LHCN-M2 (cell line): ENCODE measurements at places on chromosomes 11 and 22. TPM values are rescaled to one million over a fixed set of nuclear protein-coding genes. Genes with fewer than 3 reads are reported as not detected.

The RCOR2 gene
- 0.23 and 0.58 TPM in 2 replicates for total RNA-seq

The EIF3F gene
- 220 and 355 TPM in 2 replicates for total RNA-seq

The LRP4 gene
- total RNA-seq, result 1.3 and 1.4 TPM in 2 replicates

The ARHGAP20 gene
- 0.58 and 0.75 TPM in 2 replicates for total RNA-seq

DNA sequence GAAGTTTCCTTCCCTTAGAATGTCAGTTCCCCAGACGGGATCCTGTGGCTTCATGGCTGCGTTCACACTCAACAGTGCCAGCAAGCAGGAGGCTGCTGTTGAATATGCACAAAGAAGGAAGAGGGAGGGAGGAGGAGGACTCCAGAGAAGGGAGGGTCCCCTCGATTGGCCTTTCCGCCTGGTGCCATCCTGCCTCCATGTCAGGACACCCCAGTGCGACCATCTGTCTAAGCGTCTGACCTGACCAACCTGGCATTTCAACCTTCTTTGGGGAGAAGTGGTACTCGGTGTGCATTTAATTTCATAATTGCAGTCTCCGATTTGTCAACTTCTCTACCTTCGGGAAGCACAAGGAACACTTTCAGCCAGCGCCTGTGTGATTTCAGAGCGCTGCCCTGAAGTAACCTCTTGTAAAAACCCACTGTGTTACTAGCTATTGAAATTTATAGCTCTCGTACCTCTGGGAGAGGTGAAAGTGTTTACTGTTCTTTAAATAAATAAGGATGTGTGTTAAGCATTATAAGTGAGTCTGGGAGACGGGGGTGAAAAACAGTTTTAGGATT, 1491.9 kb downstream of the TBC1D22A start:
- no peak for DNase-seq

GRCh38 chr11:46967962-46968361, 31.4 kb downstream of the CSTPP1 start:
- DNase-seq, result no peak

DNA sequence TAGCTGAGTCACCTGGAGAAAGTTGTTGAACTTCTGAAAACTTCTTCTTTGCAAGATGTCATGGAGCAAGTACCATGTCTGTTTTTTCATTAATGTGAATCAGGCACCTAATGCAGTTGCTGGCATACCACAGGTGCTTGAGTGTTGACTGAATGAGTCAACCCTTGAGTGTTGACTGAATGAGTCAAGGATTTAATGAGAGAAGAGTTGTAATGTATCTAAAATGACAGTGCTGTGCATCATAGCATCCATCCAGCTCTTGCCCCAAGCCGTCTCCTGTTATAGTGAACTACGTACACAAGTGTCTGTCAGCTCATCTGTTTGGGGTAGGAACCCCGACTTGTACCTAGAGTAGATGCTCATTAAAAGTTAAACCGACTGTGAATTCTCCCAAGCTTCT, 93.1 kb downstream of the CWC15 start:
- DNase-seq, result peak; percentile 58

DNA sequence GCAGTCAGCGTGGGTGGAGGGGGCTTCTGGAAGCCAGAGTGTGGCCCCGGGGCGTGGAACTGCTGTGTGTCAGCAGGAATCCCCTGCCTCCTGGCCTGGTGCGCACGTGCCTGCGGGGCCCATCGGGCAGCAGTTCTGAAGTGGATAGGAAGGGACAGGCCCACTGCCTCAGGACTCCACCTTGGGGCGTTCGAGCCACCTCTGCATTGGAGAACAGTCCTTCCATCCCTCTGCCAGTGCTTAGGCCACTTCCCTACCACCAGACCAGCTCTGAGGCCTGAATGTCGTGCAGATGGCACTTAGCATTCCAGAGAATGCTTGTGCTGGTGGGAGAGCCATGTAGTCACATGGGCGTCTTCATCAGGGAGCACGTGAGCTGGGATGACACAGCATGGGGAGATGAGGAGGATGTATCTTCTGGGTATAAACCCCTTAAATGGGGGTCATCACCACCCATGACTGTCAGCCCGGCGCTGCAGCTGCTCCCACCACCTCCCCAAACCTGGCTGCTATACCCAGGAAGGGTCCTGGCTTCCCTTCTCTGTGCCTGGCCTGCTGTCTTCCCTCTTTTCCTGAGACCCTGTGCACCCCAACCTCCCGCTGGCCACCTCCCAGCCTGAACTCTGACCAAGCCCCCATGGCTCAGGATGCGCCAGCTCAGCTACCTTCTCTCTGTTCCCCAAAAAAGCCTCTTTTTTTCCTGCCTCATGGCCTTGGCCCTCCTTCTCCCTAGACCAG, 9.7 kb downstream of the INCENP start:
- no peak for DNase-seq

GRCh38 chr11:109197656-109198055, 224.3 kb upstream of the C11orf87 start:
- peak; percentile 55 for DNase-seq

DNA sequence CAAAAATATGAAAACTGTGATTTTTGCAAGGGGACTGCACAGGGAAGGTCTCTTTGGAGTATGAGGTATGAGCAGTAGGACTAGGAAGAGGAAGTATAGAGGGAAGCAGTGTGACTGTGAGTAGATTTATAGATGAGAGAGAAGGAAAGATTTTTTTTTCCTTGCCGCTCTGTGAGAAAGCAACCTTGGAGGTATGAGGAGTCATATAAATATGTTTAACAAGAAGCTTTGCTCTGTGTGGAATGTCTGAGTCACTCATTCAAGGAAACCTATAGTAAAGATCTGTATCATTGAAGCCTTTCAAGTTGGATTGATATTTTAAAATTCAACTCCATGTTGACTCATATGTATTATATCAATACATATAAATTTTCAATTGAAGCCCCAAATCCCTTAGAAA, 26.2 kb downstream of the DNHD1 start:
- DNase-seq, result peak; percentile 19

- DNase-seq, result no peak
These were observed 8.5 kb upstream of the SCYL1 start for GRCh38 chr11:65516135-65516968.

DNA sequence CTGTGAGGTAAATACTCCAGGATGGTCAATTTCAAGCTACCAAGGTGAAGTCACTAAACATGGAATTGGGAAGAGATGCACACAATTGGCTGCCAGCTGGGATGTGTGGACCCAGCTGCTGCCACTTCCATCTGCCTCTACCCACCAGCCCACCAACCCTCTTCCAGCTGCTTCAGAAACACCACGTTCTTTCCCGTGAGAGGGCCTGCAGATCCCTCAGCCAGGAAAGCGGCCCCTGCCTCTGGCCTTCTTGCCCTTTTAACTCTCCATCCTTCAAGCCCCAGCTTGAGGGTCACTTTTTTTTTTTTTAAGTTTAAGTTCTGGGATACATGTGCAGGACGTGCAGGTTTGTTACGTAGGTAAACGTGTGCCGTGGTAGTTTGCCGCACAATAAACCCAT, 20.0 kb downstream of the PRG3 start:
- no peak for DNase-seq

GRCh38 chr11:35335226-35335625, 84.1 kb downstream of the SLC1A2 start:
- peak; percentile 88 for DNase-seq

- DNase-seq, result no peak
These were observed 478 bp upstream of the CD248 start for GRCh38 chr11:66317322-66317722.

GRCh38 chr11:74371269-74372052, 26.8 kb downstream of the PGM2L1 start:
- peak; percentile 99 for DNase-seq

- DNase-seq, result no peak
These were observed 52.5 kb downstream of the RPL27A start for GRCh38 chr11:8735094-8735493.
